ENCODE measurements at places on chromosomes 6 and 20. TPM values are rescaled to one million over a fixed set of nuclear protein-coding genes. Genes with fewer than 3 reads are reported as not detected.

DNA sequence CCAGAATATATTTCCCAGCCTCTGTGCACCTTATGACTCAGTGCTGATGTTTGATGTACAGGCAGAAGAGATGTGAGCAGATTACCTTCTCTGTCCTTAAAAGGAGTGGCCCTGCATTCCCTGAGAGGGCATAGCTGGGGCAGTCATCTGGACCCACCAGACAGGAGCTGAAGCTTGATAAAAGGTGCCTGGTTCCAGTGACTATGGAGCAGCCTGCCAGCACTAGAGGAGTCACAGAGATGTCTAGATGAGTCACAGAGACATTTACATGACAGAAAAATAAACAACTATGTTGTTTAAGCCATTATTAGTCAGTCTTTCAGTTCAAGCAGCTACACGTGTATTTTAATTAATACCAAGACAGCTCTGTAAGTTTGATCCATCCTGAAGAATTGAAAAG is 237.1 kb upstream of the MOCS1 start:
- no peaks in the 10 kb centered on the region for H3K4me1 ChIP-seq
- no peaks in the 10 kb centered on the region for H3K27me3 ChIP-seq
- no peak for DNase-seq
- no peak overlapping the region for H3K27ac ChIP-seq
- H3K4me3 ChIP-seq: no peak overlapping the region
- no peaks in the 10 kb centered on the region for H3K36me3 ChIP-seq

The C4A gene
- total RNA-seq: 86.8 TPM

The GGTLC1 gene
- total RNA-seq: not detected

- no peak for DNase-seq
- no peak overlapping the region for H3K4me3 ChIP-seq
- no peaks in the 10 kb centered on the region for H3K36me3 ChIP-seq
- no peaks in the 10 kb centered on the region for H3K4me1 ChIP-seq
- no peak overlapping the region for H3K27ac ChIP-seq
- no peaks in the 10 kb centered on the region for H3K27me3 ChIP-seq
Measured at GRCh38 chr20:10474606-10475184, 39.6 kb downstream of the SLX4IP start.

DNA sequence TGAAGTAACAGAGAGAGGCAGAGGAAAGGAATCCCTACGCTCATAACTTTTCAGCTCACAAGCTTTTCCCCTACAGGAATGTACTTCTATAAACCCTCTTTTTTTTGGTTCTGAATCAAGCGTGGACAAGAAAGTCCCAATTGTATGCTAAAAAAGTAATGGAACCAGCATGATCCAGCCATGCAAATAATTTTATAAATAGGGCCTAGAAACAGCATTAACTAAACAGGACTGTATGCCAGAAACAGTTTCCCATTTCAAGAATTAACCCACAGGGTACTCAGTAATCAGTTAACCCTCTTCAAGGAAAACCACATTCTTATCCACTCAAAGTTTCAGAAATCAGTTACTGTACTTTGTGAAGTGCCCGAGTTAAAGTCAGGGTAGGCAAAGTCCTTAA is 87.0 kb upstream of the HMGCLL1 start:
- H3K27me3 ChIP-seq: no peaks in the 10 kb centered on the region
- no peaks in the 10 kb centered on the region for H3K36me3 ChIP-seq
- no peak overlapping the region for H3K27ac ChIP-seq
- H3K4me1 ChIP-seq: no peaks in the 10 kb centered on the region
- DNase-seq: no peak

The RIPOR3 gene
- total RNA-seq: 1.7 TPM

DNA sequence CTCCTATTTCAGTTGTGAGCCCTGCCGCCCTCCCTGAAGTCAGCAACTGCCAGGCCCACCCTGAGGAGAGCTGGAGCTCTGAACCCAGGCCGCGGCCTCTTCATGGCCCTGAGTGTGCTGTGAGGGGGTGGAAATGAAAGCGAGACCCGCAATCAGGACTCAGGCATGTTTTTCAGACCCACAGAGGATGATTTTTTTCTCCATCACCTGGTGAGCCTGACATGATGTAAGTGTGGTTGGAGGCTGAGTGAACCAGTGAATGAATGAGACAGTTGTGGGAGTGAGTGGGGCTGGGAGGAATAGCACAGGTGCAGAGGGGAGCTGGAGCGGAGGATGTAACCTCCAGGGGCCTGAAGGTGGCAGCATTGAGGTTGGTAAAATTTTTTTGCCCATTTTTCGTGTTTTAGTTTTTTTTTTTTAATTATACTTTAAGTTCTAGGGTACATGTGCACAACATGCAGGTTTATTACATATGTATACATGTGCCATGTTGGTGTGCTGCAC is 18.3 kb downstream of the RAET1L start:
- no peak for DNase-seq
- H3K27ac ChIP-seq: no peak overlapping the region
- H3K36me3 ChIP-seq: no peaks in the 10 kb centered on the region
- H3K4me1 ChIP-seq: no peaks in the 10 kb centered on the region

The PRKN gene
- 3.1 TPM for total RNA-seq

GRCh38 chr6:142118925-142119324 is 13.8 kb upstream of the GJE1 start:
- H3K27me3 ChIP-seq: no peaks in the 10 kb centered on the region
- no peaks in the 10 kb centered on the region for H3K4me1 ChIP-seq
